ENCODE measurements at places on chromosomes 1 and 21.

GRCh38 chr1:150441121-150441520, 46.1 kb upstream of the TARS2 start:
- DNase-seq, result no peak

DNA sequence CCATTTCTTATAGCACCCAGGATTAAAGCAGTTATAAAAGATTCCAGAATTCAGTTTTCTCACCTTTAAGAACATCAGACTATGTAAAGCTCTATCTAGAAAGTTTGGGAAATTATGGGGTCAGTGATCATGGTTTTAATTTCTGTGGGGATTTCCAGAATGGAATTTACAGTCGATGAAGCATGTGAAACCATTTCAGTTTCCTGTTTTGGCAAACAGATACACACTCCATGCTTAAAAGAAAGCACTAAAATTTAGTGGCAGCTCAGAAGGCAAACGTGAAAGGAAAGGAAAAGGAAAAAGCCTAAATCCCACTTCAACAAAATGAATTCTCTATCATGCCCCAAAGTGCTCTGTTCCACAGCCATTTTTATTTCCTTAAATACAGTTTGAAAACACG, 60.4 kb downstream of the FYB2 start:
- DNase-seq, result no peak

DNA sequence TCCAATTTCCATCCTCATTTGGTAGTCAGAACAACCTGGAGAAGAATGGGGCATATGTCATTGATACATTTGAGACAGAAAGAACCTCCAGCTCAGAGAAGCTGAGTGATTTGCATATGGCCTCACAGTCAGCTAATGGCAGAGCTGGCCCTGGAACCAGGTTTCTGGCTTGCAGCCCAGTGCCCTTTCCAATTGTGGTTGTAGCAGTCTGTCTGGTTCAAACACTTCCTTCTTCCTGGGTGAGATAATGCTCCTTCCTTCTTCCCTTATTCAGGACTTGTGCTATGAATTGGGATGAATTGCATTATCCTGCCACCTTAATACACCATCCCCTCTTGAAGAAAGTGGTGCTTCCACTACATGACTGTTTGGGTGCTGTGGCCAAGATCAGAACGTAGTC, 24.2 kb downstream of the SLC5A9 start:
- DNase-seq, result no peak

- no peak for DNase-seq
These were observed 4.5 kb upstream of the CRABP2 start for GRCh38 chr1:156709757-156710489.

GRCh38 chr1:166170075-166170474, 3.3 kb upstream of the FAM78B start:
- DNase-seq, result no peak

GRCh38 chr1:30688920-30689794, 34.2 kb downstream of the MATN1 start:
- no peak for DNase-seq

DNA sequence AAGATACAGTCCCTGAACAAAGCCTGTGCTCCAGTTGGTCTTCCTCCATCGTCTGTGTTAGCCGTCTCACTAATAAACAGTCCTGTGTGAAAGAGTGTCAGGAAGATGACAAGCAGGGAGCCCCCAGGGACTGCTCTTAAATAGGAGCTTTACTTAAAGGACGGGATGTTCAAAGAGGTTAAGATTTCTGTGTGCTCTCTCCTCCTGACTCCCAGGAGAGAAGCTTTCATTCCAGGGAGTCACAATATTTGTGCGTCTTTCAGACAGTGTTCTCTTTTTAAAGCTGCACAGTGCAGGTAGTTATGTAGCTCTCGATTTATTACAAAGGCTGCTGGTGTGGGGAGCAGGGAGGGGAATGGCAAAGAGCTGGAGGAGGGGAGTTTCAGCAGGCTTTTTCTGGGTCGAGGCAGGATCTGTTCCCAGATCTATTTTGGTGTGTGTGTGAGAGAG, 43.5 kb downstream of the STYXL2 start:
- no peak for DNase-seq

GRCh38 chr1:214550013-214550856, 1.2 kb downstream of the PTPN14 start:
- no peak for DNase-seq

- no peak for DNase-seq
These were observed 46.4 kb downstream of the KIF26B start for GRCh38 chr1:245201201-245201600.

DNA sequence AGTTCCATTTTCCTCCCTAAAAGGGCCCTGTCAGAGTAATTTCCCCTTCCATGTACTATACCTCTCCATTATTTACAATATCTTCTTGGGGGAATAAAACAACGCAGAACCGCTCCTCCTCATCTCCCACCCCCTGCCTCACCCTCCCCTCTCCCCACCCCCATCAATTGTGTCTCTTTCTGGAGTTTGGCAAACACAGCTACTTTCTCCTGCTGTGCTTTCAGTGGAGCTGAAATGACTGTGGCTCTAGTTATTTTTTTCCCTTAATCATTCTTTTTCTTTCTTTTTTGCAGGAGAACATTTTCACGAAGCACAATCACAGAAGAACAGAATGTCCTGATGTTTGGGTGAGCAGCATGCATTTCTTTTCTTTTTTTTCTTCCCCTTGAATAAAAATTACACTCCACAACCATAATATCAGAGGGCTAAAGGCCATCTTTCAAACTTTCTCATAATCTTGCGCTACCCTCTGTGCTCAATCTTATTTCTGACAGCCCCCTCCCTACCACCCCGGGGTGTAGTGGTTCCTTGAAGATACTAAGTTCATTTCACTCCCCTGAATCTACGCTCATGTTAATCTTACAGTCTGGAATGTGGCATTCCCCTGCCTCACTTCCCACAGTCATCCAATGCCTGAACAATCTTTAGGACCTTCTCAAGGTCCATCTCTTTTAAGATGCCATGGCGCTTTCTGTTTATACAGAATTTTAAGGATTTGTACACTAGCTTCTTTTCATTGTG, 8.8 kb upstream of the PLXNA2 start:
- no peak for DNase-seq
